ENCODE measurements at places on chromosomes 5 and 9.

DNA sequence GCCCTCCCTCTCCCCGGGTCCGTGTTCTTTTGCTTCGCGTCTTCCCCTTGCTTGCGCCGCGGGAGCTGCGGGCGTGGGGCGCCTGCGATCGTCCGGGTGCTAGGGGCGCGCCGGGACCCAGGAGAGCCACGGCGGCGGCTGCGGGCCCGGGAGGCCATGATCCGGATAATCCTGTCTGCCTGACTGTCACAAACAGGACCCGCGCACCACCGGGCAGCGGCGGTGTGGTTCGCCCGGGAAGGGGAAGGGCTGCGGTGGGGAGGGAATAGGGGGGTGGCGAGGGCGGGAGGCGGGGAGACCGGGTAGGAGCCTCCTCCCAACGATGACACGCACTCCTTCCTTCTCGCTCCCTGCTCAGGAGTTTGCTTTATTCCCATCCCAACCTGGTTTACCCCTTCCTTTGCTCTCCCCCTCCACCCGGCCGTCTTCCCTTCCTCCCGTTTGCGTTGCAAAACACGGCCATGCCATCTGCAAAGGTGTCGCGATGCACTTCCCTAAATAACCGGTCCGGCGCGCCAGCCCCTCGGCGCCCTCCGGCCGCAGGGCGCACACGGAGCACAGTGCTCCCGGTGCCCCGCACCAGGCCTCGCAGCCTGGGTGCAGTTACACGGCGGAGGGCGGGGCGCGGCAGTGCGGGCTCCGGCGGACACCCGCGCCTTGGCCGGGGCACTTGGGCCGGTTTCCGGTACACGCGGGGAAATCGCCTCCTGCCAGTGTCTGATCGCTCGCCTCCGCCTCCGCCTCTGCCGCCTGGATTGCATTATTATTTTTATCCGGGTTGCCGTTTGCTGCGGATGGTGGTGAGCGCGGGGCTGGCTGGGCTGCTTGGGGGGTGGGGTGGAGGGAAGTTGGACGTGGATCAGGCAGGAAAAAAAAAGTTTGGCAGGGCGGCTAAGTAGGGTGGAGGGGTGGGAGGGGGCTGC lies 1.5 kb downstream of the SMARCA2 start:
- DNase-seq, result no peak

DNA sequence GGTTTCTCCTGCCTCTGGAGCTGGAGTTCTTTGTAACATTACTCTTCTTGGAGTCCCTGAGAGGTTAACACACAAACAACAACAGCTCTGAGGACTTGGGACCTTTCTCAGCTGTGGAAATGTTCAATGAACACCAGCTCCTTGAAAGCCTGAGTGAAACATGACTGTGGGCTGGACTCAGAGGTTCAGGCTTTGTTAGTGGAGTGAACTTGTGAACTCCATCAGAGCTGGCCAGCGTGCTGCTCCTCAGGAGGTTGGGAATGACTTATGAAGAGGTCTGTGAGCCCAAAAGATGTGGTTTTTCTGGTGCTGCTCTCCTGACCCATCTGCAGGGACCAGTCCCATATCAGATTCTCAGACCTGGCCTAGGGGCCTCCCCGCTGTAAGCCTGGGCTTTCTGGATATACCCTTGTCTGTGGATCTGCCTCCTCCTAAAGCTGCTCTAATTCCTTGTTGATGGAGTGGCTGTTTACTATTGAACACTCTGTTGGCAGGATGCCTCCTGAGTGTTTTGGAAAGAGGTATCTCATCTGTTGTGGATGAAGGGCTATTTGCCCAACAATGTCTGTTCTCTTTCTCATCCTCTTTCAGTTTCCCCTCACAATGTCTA lies 170.0 kb upstream of the GDNF start:
- no peak for DNase-seq

- DNase-seq, result no peak
Observed at GRCh38 chr9:127386249-127386648, 10.7 kb upstream of the SLC2A8 start.

GRCh38 chr5:140340605-140341121 lies 5.7 kb downstream of the HBEGF start:
- DNase-seq, result no peak

DNA sequence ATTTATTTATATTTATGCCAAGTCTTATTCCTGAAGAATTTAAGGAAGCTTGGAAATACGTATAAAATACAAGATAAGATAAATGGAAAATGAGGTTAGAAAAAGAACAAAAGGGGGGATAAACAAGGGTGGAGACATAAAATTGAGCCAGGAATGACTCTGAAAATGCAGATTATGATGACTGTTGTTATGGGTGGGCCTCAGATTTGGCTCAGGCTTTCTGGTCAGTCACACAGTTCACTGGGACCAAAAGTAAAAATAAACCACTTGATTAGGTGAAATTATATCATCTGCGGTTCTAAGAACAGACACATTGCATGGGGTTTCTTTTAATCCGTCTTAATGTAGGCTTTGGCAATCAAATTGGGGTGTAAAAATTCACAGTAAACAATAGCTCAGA lies 51.0 kb downstream of the OR1J1 start:
- DNase-seq, result no peak

DNA sequence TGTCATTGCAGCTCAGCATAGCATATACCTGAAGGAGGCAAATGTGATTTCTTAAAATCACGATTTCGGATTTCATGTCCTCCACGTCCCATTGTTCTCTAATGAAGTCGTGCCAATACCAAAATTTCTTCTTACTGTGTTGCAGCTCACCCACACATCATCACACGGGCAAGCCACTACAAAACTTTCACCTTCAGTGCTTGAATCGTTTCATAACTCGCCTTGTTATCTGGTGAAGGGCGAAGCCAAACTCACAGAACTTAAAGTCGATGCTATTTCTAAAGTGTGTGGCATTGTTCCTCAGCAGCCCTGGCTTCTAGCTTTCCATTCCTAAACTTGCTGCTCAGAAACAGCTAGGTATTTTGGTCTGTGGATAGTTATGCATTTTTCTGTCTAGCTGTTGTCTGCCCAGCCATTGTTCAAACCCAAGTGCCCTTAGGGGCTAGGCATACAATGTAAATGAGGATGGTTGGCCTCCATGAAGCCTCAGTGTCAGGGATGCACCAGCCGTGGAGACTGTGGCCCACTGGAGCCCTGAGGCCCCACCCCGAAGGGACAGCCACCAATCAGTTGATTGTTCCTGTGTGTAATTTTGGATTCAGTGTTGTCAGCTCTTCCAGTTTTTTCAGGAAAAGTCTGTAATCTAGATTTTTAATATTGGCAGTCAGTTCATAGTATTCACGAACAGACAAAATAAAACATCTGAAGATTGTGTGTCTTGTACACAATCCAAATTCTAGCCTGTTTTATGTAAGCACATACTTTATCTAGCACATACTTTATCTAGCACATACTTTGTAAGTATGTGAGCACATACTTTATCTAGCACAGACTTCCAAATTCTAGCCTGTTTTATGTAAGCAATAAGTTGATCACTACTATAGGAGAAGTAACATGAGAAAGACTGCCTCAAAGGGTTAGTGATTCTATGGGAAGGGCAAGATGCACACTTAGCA lies 112.8 kb downstream of the DAPK1 start:
- DNase-seq, result no peak

GRCh38 chr5:38422622-38423021 lies 133.8 kb downstream of the LIFR start:
- no peak for DNase-seq

- no peak for DNase-seq
Observed at GRCh38 chr9:112615584-112616266, 102.2 kb downstream of the INIP start.

DNA sequence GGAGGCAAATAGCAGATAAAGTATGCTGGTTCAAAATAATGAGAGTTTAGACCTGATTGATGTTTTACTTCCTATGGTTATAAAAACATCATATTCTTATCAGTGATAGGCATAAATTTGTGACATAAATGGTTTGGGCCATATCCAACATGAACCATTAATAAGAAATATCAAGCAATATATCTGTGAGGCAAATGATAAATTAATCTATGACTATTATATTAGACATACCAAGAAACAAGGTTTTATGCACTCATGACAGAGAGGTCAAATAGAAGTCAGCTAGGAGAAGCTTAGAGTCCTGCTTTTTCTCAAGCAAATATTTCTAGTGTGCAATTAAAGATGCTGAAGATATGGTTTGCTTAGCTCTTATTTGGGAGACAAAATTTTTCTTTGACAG lies 10.4 kb downstream of the SMIM3 start:
- DNase-seq, result no peak

DNA sequence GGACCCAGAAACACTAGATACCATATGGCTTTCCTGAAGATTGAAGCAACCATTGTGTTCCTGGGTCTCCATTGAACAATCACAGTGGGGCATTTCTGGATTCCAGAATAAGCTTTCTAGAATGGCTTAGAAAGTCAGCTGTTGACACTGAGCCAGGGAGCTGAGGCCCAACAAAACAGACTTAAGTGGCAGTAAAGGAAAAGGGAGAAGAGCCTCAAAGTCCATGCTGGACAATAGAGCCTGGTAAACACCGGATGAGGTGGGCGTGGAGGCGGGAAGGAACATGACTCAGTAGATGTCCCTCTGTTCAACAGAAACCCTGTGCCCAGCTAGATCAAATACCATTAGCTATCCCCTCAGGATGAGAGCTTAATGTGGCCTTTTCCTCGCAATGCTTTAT lies 14.8 kb downstream of the SPARC start:
- no peak for DNase-seq

- no peak for DNase-seq
Observed at GRCh38 chr5:109161914-109162683, 247.7 kb downstream of the PJA2 start.

- DNase-seq, result no peak
Observed at GRCh38 chr9:118273048-118273447, 568.8 kb downstream of the TLR4 start.

DNA sequence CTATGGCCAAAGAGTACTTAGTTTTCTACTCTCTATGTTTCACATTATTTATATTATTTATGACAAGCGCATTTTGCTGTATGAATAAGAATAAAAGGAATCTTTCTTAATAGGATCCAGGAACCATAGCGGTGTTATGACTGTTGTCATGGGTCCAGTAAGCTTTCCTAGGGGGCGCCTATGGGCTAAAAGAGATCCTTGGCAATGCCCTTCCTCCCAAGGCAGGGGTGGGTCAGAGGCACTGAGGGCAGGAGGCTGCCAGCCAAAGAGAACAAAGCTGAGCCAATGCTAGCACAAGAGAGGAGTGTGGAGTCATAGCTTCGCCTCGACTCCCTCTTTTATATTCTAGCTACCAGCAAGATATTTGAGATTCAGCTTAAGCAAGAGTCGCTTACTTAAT lies 98.4 kb upstream of the GNAQ start:
- DNase-seq, result no peak

GRCh38 chr9:37382982-37383357 lies 39.5 kb upstream of the GRHPR start:
- no peak for DNase-seq

DNA sequence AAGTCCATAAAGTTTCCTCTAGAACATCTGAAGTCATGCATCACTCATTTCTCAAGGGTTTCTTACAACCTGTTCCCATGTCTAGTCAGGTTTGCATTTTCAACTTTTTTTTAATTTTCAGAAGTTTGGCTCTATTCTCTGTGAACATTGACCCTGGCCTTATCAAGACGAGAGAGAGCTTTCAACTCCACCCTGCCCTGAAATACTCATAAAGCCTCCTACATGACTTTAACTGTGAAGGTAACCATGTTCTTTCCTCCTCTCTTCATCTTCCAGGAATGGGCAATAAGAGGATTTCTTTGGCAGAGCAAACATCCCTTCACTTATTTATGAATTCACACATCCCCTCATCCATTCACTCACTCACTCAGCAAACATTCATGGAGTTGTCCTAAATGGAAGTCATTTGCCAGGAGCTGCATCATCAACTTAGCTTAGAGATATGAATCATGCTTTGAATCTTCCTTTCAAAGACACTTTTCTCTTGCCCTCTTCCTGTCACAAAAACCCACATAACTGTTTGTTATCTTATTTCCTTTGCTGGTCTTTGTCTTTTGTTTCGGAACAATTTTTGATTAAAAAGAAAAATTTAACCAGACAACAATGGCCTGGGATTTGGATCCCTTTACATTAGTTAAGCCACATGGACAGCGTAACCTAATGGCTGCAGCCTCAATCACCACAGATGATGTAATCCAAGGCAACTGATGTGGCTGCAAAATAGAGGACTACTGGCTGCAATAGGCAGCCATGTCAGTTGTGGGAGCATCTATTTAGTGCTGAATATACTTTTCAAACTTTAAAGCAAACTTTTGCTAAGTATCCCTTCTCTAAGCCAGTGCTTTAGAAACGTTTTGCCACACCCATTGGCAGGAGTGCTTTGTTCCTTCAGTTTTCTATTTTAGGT lies 43.0 kb upstream of the GNAQ start:
- no peak for DNase-seq

- no peak for DNase-seq
Observed at GRCh38 chr9:125999504-125999881, 252.3 kb downstream of the PBX3 start.

DNA sequence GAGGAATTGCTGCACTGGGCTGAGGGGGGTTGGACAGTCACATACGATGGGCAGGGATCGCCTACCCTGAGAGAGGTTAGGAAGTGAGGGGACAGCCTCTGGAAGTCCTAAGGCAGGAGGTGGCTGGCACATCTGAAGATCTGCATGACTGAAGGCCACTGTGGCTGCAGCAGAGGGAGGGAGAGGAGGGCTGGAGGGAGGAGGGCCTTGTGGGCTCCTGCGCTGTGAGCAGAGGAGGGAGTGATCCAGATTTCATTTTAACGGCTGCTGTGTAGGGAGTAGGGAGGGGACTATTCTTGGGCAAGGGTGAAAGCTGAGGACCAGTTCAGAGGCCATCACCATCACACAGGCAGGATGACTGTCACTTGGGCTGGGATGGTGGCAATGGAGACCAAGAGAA lies 7.1 kb downstream of the EIF4E1B start:
- no peak for DNase-seq

GRCh38 chr5:133399247-133399891 lies 213.0 kb downstream of the FSTL4 start:
- DNase-seq, result no peak

- DNase-seq, result no peak
Observed at GRCh38 chr9:106450549-106450948, 412.4 kb upstream of the ZNF462 start.

- DNase-seq, result no peak
Observed at GRCh38 chr5:163105456-163105855, 331.9 kb upstream of the CCNG1 start.

GRCh38 chr5:10760096-10760920 lies 726 bp downstream of the DAP start:
- no peak for DNase-seq

DNA sequence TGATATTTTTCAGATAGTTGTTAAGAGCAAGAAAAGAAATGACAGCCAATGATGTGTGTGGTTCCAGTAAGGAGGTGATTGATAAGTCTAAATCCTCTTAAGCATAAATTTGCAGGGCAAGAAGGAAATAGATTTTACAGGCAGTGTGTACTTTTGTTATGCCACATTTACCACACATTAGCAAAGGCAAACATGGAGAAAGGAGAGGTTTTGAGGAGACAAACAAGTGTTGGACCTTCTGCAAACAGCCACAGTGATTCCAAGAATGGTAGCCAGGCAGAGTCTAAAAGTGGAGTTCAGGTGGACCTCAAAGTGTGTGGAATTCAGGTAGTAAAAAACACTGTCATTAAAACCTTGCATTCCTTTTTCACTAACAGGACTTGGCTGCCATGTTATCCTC lies 295.9 kb upstream of the ITGA1 start:
- DNase-seq, result no peak

GRCh38 chr9:77183581-77183980 lies 6.2 kb downstream of the VPS13A start:
- no peak for DNase-seq

GRCh38 chr5:169697511-169697890 lies 60.4 kb downstream of the DOCK2 start:
- no peak for DNase-seq

GRCh38 chr5:38783011-38783561 lies 62.7 kb upstream of the OSMR start:
- no peak for DNase-seq
